ENCODE measurements at places on chromosomes 1 and 21.

DNA sequence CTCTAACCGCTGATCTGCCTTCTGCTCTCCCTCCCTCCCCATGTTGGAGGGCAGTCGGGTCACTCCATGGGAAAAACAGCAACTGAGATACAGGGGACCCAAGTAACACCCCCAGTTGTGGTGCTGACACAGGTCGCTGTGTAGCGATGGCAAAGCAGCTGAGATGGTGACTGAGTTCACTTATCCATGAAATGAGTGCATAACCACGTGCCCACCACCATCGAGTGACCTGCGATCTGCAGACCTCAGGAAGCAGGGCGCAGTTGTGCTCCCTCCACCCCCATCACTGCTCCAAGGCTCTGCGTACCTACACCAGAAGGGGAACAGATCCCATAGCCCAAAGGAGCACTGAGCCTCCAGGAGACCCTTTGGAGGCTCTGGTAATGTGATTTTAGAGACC is 31.1 kb downstream of the KCNN3 start:
- DNase-seq = no peak

DNA sequence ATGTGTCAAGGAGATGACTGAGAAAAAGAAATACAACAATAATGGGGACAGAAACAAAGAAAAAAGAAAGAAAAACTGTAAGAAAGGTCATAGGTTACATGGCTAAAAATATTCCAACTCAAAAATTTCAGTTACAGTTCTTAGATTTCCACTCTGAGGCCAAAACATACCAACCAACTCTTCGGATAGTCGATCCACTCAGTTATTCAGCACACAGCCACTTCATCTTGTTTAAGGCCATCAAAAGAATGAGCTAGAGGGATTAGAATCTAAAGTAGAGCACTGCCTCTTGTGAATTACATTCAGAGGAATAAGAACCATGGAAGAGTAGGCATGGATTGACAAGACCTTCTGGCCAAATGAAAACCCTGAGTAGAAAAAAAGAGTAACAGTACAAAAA is 277.0 kb downstream of the MRPL39 start:
- DNase-seq = no peak

- no peak for DNase-seq
Observed at GRCh38 chr1:235919833-235920441, 53.2 kb upstream of the LYST start.

DNA sequence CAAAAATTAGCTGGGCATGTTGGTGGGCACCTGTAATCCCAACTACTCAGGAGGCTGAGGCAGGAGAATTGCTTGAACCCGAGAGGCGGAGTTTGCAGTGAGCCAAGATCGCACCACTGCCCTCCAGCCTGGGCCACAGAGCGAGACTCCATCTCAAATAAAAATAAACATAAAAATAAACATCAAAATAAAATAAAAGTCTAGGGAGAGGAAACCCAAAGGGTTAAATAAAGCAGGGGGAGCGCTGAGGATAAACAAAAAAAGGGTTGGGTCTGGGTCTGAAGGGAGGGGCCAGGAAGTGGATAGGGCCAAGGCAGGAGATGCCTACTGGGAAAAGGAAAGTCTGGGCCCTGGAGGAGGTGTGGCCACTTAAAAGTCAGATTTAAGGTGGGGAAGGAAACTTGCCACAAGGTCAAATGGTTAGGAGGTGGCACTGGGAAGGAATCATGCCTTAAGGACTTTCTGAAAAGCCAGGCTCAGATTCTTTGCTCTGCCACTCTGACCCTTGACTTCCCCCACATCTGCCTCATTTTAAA is 150.0 kb downstream of the ADSS2 start:
- no peak for DNase-seq

GRCh38 chr1:187630653-187631380 is 802.1 kb downstream of the PLA2G4A start:
- DNase-seq = no peak

GRCh38 chr1:75630998-75631397 is 20.1 kb upstream of the SLC44A5 start:
- no peak for DNase-seq

DNA sequence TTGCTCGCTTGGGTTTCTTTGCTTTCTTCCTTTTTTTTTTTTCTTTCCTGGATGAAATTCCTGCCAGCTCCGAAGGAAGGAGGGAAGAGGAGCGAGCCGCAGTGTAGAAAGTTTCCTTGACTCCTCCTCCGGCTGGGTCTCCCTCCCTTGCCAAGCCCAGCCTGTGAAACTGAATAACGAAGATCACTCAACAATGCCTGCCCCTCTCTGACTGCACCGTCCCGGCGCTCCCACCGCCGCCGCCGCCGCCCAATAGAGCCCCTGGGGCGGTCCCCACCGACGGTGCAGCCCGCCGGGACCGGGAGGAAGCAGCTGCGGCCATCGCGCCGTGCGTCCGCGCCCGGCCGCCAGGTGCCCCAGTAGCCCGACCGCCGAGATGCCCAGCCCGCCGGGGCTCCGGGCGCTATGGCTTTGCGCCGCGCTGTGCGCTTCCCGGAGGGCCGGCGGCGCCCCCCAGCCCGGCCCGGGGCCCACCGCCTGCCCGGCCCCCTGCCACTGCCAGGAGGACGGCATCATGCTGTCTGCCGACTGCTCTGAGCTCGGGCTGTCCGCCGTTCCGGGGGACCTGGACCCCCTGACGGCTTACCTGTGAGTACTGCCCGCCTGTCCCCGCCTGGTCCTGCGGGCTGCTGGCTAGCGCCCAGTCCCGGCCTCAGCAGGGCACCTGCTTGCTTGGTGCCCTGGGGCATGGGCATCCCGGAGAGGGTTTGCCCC is at the start of gene LGR6:
Gene LGR6 (plus strand): TSS at position 186 of the 714 bp plus-strand sequence. CDS start 191 bp downstream, at position 377.
- DNase-seq = no peak

DNA sequence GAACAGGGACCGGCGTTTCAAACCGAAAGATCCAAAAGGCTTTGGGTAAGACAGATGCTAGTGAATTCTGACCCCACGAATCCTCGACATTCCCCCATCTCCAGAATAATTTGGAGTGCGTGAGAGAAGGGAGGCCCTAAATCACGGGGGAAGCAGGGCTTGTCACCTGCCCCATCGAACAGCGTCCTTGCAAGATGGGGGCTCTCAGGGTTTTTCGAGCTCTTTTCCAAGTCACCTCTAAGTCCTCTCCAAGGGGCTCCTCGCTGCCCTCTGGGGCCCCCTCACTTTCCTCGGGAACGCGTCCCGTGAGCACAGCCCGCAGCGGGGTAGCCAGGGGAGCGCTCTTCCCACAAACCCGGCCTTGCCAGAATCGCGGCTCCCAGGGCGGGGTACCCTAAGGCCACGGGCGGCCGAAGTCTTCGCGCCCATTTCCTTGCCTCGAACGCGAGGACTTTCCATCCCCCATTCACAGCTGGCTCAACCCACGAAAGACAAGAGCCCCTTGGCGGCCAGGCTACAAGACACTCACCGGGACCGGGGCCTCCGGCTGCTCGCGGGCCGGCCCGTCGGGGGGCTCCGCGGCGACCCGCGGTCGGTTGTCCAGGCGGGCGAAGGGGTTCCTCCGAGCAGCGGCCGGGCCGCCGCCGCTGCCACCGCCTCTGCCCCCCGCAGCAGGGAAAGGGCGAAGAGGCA is 546 bp downstream of the DONSON start:
- peak; percentile 34 for DNase-seq

DNA sequence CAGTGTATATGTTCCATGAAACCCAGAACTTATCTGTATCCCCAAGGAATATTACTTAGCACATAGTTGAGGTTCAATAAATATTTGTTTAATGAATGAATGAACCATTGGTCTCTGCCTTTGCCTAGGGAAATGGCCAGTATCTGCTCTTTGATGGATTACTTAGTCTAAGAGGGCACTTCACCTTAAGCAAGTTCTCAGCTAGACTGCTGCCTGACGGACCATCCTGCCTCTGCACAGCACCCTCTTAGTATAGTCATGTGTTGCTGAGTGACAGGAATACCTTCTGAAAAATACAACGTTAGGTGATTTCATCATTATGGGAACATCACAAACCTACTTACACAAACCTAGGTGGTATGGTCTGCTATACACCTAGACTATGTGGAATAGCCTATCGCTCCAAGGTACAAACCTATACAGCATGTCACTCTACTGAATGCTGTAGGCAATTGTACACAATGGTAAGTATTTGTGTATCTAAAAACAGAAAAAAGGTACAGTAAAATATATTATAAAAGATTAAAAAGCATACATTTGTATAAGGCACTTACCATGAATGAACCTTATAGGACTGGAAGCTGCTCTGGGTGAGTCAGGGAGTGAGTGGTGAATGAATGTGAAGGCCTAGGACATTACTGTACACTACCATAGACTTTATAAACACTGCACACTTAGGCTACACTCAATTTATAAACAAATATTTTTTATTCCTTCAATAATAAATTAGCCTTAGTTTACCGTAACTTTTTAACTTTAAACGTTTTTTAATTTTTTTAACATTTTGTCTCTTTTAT is 83.7 kb upstream of the LRRC8D start:
- DNase-seq = no peak

DNA sequence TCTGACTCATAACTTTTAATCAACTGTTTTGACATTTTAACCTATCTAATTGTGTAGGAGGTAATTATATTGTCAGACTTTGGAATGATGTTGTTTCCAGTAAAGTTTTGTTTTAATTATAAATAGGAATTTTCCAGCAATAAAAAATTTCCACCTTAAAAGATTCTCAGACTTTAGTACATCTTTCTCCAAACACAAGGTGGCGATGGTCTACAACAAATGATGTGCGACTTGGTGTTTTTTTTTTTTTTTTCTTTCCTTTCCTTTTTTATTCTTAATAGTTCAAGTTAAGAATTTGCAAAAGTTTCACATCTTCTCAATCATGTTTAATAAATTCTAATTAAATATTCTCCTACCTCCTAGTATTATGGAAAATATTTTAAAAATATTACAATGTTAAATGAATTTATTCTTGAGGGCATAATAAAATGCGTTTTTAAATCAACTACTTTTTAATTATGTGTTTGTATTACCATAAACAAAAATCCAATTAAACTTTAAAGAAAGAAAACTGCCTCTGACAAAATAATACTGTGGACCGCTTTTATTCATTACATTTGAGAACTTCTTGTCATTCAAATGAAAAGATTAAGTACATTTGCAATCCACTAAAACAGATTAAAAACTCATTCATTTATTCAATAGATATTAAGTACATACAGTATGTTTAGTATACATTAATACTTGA is 4.4 kb upstream of the ADAMTS1 start:
- peak; percentile 40 for DNase-seq

- no peak for DNase-seq
Observed at GRCh38 chr1:241269116-241269515, 87.9 kb downstream of the RGS7 start.

GRCh38 chr1:31955917-31956736 is 18.0 kb upstream of the PTP4A2 start:
- DNase-seq = peak; percentile 89

GRCh38 chr1:59044535-59045121 is 252.3 kb upstream of the FGGY start:
- DNase-seq = peak; percentile 20

- no peak for DNase-seq
Observed at GRCh38 chr1:179978199-179979079, 23.8 kb downstream of the CEP350 start.

DNA sequence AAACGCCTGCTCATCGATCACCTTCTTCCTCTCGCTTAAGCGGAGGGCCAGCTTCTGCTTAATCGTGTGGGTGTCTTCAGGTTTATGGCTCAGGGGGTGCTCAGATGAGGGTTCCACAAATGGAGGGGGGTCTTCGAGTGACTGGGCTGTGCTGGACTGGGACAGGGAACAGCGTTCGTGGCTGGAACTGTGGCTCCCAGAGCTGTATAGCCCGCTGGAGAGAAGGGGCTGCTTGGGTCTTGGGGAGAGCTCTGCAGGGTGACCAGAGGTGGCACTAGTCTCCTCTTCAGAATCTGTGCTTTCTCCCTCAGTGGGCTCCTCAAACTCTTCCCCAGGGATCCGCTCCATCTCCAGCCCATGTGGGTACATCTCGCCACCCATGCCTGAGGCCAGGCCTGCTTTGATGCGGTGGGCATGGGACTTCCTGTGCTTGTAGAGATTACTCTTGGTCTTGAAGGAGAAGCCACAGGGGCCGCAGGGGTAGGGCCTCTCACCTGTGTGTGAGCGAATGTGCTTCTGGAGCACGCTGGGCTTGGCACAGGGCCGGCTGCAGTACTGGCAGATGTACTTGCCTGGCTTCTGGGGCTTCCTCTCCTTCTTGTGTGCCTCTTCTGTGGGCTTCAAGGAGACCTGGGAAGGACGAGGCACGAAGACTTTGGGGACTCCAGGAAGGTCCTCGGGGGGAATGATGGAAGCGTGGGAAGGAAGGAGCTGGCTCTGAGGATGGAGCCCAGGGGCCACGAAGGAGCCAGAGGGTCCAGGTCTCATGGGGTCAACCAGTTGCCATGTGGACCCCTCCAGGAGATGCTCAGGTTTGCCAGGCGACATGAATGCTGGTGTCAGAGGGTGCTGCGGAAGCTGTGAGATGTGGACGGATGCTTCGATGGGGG is 99.4 kb upstream of the EDN2 start:
- DNase-seq = no peak

- no peak for DNase-seq
Observed at GRCh38 chr21:41547111-41547510, 39.2 kb upstream of the TMPRSS2 start.

DNA sequence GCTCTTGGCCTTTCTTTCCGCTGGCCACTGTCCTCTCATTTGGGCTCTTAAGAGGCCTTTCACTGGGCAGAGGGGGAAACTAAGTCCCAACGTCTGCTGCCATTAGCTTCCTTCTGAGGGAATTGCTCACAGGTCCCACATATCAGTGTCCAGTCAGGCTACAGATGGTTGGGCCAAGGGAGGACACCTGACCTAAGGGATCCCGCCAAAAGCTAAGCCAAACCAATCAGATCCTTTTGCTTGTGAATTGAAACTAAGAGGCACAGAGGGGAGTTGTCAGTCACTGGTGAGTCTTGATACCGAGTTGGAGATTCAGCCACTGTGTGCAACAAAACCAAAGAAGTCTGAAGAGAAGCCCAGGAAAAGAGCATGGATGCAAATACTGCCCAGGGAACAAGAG is 5.7 kb upstream of the NT5C1A start:
- DNase-seq = no peak

Measured in CD4-positive, alpha-beta T cell treated with Interleukin-17A for 1 hour (primary cell).